ENCODE measurements at places on chromosomes 3 and 15.

GRCh38 chr3:111737706-111738086 is 121.4 kb upstream of the PHLDB2 start:
- DNase-seq: no peak

- DNase-seq: no peak
These were observed 59.4 kb upstream of the CD96 start for GRCh38 chr3:111482574-111482973.

DNA sequence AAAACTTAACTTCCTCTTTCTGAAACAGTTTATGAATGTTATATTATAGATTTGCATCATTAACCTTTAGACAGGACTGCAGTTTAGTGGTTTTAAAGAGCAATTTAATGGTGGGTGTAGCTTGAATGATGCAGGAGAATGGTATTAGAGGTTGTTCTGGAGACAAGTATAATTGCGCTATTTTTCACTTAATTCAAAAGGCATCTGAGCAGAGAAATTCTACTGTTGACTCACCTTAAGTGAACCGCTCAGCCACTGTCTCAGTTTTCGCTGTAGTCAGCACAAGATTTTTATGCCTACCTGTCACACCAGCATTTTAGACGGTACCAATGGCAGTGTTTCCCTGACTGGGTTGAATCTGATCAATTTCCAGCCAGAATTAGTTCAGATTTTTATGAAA is 348.8 kb upstream of the DCBLD2 start:
- DNase-seq: no peak

DNA sequence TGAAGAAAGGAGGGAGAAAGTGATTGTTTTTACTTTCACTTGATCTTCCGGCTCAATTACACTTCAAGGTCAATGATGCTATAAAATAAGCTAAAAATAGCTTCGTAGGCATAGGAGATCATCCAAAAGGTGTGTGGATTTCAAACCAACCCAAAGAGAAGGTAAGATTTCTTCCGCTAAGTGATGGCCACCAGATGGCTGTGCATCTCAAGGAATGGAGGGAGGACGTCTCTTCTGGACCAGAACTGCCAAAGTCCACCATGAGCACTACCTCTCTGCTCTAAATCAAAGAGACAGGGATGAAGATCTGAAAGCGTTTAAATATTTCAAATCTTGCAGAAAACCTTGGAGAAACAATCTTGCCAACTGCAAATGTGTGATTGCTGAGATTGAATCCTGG is 199.1 kb upstream of the ZPLD1 start:
- DNase-seq: no peak

GRCh38 chr3:42725454-42725853 is 22.9 kb upstream of the HHATL start:
- DNase-seq: no peak

GRCh38 chr3:20123131-20123652 is 62.8 kb downstream of the SGO1 start:
- DNase-seq: no peak

DNA sequence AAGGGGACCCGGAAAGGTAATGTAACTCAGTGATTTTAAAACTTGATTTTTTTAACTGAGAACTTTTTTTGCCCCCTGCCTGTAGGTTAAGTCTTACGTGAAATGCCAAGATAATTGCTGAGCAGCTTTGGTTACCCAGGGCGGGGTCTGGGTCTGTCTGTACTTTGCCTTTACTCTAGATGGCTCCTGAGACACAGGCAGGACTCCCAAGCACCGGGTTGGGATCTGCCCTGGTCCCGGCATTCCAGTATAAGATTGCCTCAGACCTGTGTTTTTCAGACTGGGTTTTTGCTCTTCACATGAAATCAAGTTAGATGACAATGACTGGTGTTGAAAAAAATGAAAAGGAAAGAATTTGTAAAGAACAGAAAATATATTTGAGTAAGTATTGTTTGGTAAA is 40.3 kb downstream of the WDR76 start:
- DNase-seq: no peak

GRCh38 chr3:72380711-72381493 is 467.3 kb downstream of the SHQ1 start:
- no peak for DNase-seq

DNA sequence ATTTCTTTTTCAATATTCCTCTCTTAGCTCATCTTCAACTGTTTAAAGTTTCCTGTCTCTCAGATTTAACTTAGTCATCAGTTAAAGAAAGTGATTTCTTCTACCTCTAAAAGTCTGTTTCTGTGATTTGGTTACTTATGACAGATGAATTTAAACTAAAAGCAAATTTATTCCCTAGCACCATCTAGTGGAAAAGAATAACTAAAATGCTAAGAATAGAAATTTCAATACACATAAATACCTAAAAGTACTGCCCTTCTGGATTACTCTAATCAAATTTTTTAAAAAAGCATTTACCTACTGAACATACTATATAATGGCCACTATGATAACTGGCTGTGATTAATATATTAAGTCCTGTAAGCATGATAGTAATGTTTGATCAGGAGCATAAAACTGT is 14.0 kb upstream of the ZCWPW2 start:
- no peak for DNase-seq

DNA sequence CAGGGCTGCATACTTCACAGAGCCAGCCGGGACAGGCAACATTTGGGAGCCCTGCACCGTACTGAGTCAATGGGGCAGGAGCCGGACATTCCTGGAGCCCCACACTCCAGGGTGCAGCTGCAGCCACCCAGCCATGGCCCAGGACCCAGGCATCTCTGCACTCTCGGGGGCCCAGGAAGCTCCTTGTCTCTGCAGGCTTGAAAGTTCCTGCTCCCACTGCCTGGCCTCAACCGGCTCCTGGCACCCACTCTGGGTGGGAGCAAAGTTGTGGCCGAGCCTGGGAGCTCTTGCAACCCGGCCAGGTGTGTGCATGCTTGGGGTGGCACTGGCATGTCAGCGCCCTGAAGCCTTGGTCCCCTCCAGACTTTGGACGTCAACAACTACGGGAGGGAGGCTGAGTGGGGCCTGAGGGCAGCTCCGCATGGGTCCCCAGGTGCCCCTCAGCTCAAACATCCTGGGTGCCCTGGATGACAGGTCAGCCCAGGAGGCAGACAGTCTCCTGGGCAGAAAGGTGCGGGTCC is 833.5 kb upstream of the CADM2 start:
- no peak for DNase-seq

- no peak for DNase-seq
These were observed 48.6 kb downstream of the SNRK start for GRCh38 chr3:43334976-43335375.

GRCh38 chr3:81375921-81376320 is 385.5 kb downstream of the GBE1 start:
- DNase-seq: no peak

DNA sequence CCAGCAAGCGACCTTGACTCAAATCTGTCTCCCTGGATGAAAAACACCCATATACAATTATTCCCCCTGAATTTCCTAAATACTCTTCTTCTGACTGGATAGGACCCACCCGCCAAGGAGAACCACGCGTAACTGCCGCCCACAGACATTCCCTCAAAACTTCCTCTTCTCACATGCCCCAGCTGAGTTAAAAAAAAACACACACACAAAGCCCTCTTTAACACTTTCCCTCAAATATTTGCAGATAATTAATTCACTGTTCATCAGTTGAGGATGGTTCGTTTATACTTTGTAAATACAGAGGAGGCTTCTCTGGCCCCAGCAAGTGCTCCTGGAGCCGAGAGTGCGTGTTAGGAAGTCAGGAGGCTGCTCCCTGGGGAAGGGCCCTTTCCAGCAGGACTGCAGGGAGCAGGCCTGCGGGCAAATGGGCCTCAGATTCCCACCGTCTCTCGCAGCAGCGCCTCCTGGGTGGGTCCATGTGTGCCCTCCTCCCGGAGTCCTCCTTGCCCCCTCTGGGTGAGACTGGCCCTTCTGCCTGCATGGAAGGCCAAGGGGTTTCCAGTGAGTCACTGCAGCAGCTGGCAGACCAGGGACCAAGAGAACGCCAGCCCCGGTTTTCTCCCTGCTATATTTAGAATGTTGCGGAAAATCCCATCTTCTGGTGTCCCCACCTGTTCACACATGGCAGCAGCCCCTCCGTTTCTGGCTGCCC is 46.8 kb downstream of the MGLL start:
- DNase-seq: no peak

Data from CD4-positive, alpha-beta T cell treated with Interleukin-4 for 1 hour (primary cell).